CD4-positive, alpha-beta T cell treated with Interleukin-6 for 4 hours (primary cell): ENCODE measurements at places on chromosomes 2 and 18.

GRCh38 chr18:55427951-55428350 lies 160.0 kb downstream of the TCF4 start:
- DNase-seq: no peak

GRCh38 chr2:54455563-54456361 lies at the start of gene SPTBN1:
SPTBN1 (plus strand) TSS chr2:54456327; CDS start chr2:54526419, 70,092 bp downstream.
- DNase-seq: peak; percentile 29

DNA sequence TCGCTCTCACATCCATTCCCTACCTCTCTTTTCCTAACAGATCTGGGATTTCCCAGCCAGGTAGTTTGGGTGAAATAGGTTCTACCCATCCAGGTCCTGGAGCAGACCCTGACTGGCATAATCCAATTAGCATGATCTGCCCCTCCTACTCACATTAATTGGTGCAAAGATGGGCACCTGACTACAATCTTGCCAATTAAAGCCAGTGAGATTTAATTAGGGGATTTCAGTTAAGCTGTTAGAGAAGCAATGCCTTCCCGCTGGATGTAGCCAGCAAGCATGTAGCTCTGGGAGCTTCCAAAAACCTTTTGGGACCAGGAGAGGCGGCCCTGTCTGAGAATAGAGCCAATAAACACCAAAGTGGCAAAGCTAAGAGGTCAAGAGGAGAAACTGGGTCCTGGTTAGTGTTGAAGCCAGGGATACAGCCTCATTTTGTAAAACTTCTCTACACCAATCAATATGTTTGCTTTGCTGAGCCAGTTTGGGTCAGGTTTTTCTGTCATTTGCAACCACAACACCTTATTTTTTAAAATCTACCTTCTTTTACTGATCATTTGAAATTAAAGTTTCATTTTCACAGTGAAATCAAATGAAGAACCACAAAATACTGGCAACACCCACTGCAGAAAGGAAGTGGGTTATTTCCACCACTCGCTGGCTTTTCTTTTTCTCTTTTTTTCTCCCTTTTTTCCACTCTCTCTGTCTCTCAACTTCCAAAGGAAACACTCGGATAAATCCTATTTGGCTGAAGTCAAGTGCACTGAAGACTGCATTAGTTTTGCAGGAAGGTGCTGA lies 3.2 kb upstream of the TTC39C start:
- DNase-seq: peak; percentile 36

DNA sequence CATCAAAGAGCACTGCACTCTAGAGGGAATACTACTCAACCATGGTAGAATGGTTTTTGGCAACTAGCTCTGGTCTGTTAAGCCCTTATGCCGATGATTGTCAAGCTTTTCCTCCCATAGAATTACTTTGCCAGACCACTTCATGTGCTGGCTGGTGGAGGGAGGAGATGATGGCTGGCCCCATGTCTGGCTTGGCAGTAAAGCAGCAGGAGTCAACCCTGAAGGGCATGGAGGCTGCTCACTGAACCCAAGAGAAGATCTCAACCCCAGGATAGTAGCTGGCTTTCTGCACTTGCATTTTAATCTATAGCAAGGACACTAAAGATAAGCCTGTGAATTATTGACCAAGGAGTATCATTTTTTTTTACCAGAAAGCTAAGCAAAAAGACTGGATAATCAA lies 309.9 kb downstream of the PIEZO2 start:
- DNase-seq: no peak

GRCh38 chr18:78295262-78295661 lies 684.4 kb upstream of the SALL3 start:
- no peak for DNase-seq

DNA sequence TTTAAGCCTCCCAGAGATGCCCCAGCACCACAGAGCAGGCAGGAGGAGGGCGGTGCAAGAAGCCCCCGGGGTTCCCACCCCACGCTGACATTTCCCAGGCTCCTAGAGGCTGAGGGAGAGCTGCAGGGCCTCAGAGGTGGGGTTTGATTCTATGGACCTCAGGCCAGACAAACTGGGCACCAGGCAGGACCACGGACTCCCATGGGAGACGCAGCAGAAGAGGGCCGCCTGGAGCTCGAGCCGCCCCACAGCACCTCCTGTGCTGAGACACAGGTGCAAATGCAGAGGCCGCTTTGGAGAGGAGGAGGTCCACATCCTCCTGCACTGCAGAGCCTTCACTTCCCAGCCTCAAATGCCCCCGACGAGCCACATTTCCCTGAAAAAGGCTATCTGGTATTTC lies 62.7 kb downstream of the PSMG2 start:
- no peak for DNase-seq

DNA sequence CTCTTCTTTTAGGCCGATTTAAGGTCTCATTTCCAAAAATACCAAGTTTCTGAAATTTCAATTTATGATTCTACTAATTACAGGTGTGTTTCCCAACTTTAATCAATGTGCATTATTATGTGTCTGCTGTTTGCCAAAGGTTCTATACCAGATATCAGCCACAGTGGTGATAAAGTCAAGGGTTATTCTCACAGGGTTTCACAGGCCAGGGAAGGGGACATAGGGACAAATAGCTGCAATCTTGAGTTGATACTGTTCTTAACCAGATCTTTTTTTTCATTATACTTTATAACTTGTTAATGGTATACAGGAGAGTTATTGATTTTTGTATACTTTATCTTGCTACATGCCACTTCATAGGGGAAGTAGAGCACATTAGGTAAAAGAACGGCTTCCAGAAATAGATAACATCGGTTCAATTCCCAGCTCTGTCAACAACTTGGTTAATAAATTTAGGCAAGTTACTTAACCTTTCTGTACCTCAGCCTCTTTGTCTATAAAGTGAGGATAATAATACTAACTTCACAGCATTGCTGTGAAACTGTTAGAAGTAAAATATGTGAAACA lies 28.9 kb downstream of the RBM44 start:
- no peak for DNase-seq

GRCh38 chr18:57789759-57790158 lies 13.4 kb downstream of the ATP8B1 start:
- DNase-seq: no peak
